ENCODE measurements at places on chromosomes 5 and 9.
A peak's percentile ranks its signal among the peaks of the same experiment; 100 is the strongest.

GRCh38 chr5:142425286-142426065 lies 100.7 kb upstream of the SPRY4 start:
- DNase-seq = no peak

DNA sequence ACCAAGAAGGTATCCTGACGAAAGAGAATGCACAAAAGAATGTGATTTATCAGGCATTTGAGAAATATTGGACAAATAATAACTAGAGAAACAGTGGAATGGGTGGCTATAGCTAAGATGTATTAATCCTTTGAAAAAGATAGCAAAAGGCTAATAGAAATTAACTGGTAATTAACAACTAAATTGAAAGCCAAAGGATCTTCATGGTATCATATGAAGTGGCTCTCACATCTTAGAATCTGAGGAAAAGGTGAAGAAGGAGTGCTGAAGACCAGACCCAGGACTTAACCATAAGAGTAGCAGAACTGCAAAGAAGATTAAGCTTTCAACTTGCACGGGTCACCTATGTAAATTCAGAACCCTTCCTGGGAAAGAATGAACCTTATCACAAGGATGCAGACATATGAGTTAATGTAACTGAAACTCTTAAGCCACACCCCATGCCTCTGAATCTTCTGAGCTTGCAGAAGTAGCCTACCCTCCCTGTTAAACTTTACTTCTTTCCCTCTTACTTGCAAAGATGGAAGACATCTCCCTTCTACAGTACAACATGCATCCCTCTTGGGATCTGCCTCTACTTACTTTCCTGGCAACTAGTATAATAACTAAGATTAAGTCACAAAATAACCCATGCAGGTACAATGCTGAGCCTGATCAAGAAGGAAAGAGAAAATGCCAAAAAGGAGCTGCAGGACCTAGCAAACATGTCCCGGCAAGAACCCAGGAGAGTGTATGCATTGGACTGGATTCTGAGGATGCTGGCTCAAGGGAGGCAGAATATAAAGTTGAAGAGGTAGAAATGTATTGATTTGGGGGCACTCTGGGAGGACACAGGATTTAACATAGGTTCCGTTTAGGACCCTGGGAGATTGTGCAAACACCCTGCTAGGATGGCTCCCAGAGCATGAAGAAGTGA lies 395.5 kb upstream of the SLC30A5 start:
- DNase-seq = no peak

DNA sequence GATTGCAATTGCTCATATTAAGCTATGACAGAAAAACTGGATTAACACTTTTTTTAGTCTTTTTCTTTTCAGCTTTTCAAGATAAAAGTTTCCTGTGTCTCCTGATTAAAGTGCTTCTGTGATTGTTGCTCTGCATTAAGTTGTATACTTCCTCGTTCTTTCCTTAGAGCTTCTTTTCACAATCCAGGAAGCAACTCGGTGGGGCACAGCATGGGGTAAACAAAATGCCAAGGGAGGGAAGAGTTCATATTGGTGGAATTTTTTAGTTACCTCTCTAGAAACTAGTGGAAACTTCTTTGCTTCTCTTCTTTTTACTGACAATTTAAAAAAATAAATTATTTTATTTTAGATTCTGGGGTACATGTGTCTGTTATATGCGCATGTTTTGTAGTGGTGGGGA lies 37.8 kb upstream of the ARRDC3 start:
- no peak for DNase-seq

- no peak for DNase-seq
These were observed 71.9 kb upstream of the GRHPR start for GRCh38 chr9:37350486-37351190.

- peak; percentile 87 for DNase-seq
These were observed 27.4 kb downstream of the FAM219A start for GRCh38 chr9:34430843-34431437.

GRCh38 chr5:37248970-37249814 lies at the start of gene CPLANE1:
Gene CPLANE1 (minus strand): TSS chr5:37249376. CDS start chr5:37247698, 1,678 bp downstream.
- DNase-seq = no peak

DNA sequence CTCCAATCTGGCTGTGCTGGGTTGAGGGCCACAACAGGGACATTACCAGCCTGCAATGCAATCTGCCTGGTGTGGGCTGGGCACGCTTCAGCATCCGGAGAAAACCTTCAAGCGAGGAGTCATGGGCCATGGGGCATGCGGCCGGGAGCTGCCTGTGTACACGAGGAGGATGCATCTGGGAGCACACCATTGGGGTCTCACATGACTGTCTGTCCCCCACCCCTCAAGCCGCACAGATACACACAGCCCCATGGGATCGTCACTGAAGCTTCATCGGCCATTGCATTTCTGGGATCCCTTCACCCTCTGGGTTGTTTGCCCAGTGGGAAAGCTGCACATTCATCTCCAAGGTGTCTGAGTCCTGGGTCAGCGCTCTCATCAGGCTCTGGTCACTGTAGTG lies 9.9 kb downstream of the LCN1 start:
- DNase-seq = no peak

- no peak for DNase-seq
These were observed 18.2 kb upstream of the DAB2IP start for GRCh38 chr9:121633119-121633714.
